ENCODE measurements at places on chromosomes 1 and 21. TPM values are rescaled to one million over a fixed set of nuclear protein-coding genes. Genes with fewer than 3 reads are reported as not detected.

GRCh38 chr1:206784471-206784903 is 12.2 kb upstream of the IL10 start:
- DNase-seq: no peak

DNA sequence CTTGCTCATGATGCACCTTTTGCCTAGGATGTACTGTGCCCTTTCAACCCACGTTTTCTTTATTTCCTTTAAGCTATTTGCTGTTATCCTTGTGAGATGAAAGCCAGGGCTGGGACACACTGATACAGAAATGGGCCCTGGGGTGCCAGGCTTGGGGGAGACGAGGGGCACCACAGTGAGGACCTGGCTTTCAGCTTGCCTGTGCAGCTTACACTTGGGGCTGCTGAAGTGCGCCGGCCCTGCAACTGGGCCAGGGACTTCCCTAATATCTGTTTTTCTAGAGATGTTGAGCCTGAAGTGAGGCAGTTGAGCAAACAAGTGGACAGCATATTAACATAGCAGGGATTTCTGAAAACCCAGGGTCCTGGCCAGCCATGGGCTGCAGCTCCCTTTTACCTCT is 42.5 kb upstream of the SLC19A1 start:
- DNase-seq: no peak

GRCh38 chr1:160161965-160162705 is 10.7 kb downstream of the ATP1A4 start:
- DNase-seq: no peak

GRCh38 chr21:41593760-41594138 is 85.8 kb upstream of the TMPRSS2 start:
- DNase-seq: no peak

Gene FALEC
- not detected for total RNA-seq

Gene PADI3
- total RNA-seq: not detected
